ENCODE measurements at places on chromosomes 3 and 15. TPM values are rescaled to one million over a fixed set of nuclear protein-coding genes. Genes with fewer than 3 reads are reported as not detected.

DNA sequence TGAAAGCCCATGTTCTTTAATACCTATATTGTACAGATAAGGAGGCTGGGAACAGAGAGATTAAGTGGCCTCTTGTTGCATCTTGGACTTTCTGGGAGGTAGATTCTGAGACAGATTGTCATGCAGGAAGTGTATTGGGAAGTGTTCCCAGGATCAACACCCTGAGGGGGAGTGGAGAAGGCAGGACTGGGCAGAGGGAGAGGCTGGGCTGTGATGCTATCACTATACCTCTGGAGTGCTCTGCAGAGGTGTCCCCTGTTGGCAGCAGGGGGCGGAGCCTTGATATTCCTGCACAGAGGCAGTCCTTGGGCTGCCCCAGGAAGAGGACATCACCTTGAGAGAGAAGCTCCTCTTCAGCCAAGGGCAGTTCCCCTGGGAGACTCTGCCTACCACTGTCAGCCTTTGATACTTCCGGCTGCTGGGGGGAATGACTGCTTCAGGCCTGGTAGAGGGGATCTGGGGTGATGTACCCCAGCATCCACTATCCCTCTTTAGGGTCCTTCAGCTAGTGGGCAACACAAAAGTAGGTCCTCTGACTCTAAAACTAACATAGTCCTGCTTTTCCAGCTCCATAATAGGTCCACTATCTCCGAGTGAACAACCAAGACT lies 97.4 kb upstream of the RNU6-1 start:
- H3K27ac ChIP-seq = no peak overlapping the region
- DNase-seq = no peak
- H3K27me3 ChIP-seq = peaks cover 2% of the 10 kb centered on the region
- H3K36me3 ChIP-seq = no peaks in the 10 kb centered on the region

DNA sequence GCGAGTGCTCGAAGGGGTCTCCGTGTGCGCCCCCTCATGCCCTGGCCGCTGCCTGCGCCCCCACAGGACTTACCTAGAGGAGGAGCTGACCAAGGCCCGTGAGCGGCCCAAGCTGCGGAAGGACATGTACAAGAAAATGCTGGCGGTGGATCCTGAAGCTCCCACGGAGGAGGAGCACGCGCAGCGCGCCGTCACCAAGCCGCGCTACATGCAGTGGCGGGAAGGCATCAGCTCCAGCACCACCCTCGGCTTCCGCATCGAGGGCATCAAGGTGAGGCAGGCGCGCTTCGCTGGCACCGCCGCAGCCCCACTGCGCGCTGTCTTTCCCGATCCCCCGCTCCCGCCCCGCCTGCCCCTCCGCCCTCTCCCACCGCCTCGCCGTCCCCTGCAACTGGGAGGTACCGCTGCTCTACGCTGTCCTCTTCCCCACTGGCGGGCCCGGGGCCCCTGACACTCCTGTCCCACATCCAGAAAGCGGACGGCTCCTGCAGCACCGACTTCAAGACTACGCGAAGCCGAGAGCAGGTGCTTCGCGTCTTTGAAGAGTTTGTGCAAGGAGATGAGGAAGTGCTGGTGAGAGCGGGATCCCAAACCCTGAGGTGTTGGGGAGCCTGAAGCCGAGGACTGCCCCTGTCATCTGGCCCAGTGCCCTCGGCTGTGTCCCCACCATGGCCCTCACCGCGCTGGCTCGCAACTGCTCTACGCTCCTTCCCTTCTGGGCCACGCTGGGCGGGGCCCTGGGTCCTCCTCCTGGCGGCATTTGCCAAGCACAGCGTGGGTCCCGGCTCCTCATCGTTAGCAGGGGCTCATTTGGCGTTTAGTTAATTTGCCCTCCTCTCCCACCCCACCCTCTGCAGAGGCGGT lies 8.5 kb downstream of the ITPKA start:
- peaks cover 11% of the 10 kb centered on the region for H3K4me1 ChIP-seq
- H3K27me3 ChIP-seq = peaks cover 71% of the 10 kb centered on the region
- no peak overlapping the region for H3K27ac ChIP-seq
- no peaks in the 10 kb centered on the region for H3K36me3 ChIP-seq
- peak overlapping the region; percentile 76 for H3K4me3 ChIP-seq
- peak; percentile 76 for DNase-seq

DNA sequence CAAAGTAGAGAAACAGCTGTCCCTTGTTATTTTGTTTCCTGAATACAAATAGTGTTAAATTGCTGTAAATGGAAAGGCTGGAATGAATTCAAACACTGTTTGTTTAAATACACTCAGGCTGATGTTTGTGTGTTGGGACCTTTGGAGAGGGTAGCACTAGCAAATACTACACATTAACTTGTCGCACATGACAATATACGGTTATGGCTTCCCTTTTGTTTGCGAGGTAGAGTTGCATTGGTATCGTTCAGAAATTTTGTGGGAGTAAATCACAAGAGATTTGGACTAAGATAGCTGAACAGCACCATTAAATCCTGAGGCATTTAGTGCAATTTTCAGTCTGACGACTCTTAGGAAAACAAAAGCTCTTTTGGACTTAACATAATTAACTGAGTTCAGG lies 213.0 kb upstream of the ROBO2 start:
- H3K27ac ChIP-seq = no peak overlapping the region
- no peaks in the 10 kb centered on the region for H3K36me3 ChIP-seq
- no peak overlapping the region for H3K4me3 ChIP-seq
- no peaks in the 10 kb centered on the region for H3K4me1 ChIP-seq
- H3K27me3 ChIP-seq = no peaks in the 10 kb centered on the region
- no peak for DNase-seq

- H3K4me1 ChIP-seq = peaks cover 3% of the 10 kb centered on the region
- H3K4me3 ChIP-seq = no peak overlapping the region
- no peak overlapping the region for H3K27ac ChIP-seq
These were observed 76.9 kb downstream of the RHCG start for GRCh38 chr15:89419370-89419984.

The ITIH4 gene
- 3.6 TPM for total RNA-seq
